ENCODE measurements at places on chromosomes 1 and 21. TPM values are rescaled to one million over a fixed set of nuclear protein-coding genes. Genes with fewer than 3 reads are reported as not detected.

GSTM5 gene
- 16.5 TPM for total RNA-seq

CLDN17 gene
- not detected for total RNA-seq

GIPC2 gene
- 7.5 TPM for total RNA-seq

CFAP74 gene
- total RNA-seq, result 0.23 TPM

CDK18 gene
- total RNA-seq, result 22.9 TPM

APH1A gene
- 83.3 TPM for total RNA-seq

LCE1C gene
- not detected for total RNA-seq
